ENCODE measurements at places on chromosomes 11 and 22.

- DNase-seq = no peak
These were observed 182.8 kb downstream of the KIRREL3 start for GRCh38 chr11:126817523-126818450.

- no peak for DNase-seq
These were observed 8.1 kb upstream of the PLAAT3 start for GRCh38 chr11:63622323-63622722.

DNA sequence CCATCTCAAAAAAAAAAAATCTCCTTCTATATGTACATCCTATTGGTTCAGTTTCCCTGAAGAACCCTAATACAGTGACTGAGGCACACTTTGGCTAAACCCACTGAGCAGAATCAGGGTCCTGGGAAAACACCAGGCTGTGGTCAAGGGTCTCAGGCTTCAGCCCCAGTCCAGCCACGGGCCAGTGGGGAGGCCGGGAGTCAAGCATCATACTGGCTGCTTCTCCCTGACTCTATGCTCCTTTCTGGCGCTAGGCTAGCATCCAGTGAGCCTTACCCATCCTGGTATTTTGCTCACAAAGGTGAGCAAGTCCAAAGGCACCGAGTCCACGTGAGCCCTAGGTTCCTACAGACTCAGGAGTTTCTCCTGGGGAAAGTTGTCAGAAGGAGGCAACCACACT, 752.5 kb downstream of the BRD1 start:
- DNase-seq = no peak

DNA sequence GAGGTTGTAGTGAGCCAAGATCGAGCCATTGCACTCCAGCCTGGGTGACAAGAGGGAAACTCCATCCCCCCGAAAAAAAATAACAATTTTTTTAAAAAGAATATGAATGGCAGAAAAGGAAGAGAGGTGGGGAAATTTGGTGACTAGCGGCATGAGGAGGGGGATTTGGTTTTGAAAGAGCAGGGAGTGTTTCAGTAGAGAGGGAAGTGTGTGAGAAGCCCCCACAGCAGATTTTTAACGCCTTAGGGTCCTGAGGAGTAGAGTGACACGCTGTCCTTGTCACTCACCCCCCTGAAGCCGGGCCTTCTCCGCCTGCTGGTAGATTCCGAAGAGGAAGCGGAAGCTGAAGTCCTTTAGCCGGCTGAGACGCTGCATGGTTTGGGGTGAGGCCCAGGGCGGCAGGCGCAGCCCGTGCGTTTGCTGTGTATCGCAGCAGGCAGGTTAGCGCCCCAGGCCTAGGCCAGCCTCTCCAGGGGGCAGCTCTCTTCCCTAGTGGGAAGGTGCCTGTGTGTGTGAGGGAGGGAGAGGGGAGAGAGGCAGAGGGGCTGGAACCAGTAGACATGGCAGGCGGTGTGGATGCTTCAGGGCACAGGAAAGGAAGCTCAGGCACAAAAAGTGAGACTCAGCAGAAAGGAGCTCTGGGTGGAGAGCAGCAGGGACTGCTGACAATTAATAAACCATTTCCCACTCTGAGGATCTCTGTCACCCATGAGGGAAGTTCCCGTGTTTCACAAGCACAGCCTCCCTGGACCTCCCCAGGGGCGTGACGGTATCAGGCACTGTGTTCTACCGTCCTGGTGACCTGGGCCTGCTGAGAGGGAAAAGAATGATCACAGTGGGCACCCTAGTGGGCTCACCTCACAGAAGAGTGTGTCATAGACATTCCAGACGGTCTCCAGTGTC, 3.9 kb downstream of the ACP2 start:
- no peak for DNase-seq

DNA sequence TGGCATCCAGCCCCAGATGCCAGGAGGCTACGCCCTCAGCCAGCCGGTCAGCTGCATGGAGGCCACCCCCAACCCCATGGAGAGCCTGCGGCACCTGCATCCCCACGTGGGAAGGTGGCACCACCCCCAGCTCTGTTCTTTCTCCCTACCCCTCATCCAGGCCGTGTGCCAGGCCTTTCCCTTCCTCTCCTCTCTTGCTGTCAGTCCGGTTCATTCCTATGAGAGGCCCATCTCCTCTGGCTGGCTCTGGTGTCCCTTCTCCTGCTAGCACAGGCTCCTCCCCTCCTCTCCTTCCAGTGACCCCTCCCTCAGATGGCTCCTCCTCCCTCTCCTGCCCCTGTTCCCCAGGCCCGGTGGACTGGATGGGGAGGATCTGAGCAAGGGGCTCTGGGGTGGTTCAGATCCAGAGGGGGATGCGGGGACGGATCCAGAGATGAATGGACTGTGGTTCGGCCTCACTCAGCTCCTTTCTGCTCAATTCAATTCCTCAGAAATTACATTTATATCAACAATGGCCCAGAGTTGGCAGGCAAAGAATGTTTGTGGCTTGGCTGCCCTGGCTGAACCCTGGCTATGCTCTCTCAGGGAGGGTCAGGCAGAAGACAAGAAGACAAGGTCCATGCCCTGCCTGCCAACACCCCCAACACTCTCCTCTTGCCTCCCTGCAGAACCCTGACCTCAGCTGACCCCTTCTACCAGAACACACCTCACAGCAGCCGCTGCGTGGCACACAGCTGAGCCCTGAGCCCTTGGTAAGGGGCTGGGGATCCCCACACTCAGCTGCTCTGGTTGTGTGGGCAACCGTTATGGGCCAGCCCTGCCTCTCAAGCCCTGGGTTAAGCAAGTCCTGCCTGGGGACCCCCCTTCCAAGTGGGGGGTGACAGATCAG, 18.5 kb upstream of the LRRC10B start:
- no peak for DNase-seq

DNA sequence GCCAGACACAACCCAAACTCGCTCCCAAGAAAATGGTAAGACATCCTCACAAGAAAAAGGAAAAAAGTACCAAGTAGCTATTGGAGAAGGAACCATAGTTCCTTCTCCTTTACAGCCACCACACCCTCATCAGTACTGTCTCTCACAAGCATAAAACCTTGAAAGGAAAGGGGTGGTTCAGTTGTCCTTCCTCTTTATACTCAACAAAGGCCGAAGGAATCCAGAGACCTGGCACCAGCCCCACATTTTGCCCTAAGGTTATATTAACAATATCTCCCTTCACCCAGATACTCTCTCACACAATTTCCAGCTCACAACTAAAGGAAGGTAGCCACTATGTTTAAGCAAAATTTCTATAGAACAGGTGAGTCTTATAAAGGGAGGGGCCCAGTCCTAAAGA, 8.5 kb downstream of the FHIP1B start:
- DNase-seq = no peak

DNA sequence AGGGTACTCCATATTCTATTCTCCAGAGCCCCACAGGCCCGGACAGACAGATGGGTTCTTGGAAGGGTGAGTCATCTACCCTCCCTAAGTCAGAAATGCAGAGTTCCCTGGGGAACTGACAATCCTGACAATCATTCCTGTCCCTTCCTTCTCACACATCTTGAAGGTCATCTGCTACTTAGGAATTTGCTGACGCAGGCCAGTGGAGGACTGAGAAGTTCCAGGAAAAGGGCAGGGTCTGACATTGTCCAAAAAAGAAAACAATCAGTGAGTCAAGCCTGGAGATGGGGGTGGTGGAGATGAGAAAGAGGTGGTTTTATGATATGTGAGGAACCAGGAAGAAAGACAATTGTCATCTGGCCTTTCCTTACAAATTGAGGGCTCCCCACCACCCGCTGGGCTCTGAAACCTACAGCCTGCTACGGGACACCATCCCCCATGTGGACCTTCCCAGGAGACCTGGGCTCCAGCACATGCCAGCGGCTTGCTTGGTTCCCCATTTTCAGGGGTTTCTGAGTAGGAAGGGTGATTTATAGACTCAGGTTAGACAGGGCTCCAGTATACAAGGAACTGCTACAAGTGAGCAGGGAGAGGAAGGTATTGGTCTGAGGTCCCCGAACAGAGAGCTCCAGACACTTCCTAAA, 12.9 kb downstream of the CD59 start:
- no peak for DNase-seq

DNA sequence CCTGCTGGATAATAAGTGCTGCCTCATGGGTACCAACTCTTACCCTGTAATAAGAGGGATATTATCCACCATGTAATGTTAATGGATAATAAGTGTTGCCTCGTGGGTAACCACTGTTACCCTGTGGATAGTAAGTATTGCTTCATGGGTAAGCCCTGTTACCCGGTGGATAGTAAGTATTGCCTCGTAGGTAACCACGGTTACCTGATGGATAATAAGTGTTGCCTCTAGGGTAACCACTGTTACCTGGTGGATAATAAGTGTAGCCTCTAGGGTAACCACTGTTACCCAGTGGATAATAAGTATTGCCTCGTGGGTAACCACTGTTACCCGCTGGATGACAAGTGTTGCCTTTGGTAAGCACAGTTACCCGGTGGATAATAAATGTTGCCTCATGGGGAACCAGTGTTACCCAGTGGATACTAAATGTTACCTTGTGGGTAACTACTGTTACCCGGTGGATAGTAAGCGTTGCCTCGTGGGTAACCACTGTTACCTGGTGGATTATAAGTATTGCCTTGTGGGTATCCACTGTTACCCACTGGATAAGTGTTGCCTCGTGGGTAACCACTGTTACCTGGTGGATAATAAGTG, 18.6 kb upstream of the NXPE4 start:
- DNase-seq = no peak

- DNase-seq = no peak
These were observed 76.9 kb downstream of the DKK3 start for GRCh38 chr11:11931461-11932055.

- DNase-seq = no peak
These were observed 6.6 kb downstream of the ARHGAP8 start for GRCh38 chr22:44759001-44759400.

DNA sequence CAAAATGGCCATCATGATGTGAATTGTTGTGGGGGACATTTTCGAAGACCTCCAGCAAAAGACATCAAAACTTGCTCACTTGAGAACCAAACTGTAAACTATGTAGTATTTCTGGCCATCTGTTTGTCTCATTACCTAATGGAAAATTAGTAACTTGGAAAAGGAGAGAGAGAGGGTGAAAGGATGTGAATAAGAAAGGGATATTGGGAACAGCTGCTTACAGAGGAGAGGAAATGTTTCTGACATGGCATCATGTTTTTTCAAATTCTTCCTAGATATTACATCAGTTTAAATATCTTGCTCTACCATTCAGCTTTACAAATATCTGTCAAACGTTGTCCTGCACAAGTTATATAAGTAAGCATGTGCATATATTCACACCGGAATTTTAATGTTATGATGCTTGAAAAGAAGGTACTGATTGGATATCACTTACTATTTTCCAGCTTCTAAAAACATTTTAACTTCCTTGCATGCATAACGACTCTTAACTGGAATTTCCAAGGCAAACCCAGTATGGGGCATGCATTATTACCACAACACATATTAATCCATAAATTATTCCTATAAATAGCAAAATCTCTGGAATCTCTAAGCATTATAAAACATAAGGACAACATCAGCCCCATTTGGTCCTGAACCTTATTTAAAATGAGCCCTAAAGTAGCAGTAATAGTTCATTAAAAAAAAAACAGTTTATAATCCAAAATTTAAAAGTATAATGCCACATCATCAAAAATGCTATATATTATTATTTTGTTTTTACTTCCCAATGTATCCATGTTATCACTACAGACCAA, 20.0 kb downstream of the GUCY1A2 start:
- DNase-seq = no peak

GRCh38 chr11:131744847-131745246, 374.4 kb downstream of the NTM start:
- no peak for DNase-seq

DNA sequence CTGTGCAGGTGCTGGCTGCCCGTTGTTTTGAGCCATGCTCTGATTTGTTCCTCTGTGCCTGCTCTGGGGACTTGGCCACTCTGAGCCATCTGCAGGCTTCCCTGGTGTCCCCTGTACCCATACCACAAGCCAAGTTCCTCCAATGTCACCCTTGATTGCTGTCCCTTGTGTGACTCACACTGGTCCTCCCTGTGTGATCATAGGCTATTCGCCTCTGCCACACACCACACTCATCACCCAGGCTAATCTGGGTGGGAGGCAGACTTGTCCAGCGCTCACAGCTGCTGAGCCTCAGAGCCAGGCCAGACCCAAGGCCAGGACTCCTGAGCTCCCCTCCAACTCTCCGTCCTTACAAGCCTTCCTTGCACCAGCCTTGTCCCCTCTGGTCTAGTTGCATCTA, 31.7 kb downstream of the IGF2 start:
- DNase-seq = no peak

DNA sequence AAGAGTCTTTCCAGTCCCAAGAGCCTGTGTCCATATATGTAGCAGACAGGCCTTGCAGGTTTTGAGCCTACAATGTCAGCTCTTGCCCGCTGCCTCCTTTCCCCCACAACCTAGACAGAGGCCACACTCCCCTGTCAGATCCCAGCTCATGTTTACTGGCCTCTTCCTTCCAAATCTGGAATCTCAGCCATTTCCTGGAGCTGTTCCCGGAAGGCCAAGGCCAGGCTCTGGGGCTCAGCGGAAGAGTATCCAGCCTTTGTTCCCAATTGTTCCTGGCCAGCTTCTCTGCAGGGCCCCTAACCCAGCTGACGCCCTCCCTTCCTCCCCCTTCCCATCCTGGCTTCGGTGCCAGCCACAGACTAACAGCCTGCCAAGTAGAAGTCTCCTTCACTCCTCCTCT, 1.0 kb upstream of the ROBO4 start:
- DNase-seq = peak; percentile 51

DNA sequence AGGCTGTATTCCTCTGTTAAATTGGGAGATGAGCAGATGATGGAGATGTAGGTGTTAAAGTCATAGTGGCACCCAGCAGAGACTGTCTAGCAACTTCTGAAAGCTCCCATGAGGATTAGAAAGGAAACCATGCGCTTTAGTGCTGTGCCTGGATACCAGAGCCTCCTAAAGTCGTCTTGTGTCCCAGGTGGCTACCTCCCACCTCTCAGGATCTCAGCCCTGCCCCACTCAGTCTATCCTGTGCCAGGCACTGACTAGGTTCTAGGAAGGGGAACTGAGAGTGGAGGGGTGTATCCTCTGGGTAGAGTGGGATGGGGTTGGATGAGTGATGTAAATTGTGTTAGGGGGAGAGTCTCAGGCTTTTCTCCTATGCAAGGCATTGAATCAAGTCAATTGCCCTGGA, 60.2 kb downstream of the KIAA1671 start:
- DNase-seq = no peak

DNA sequence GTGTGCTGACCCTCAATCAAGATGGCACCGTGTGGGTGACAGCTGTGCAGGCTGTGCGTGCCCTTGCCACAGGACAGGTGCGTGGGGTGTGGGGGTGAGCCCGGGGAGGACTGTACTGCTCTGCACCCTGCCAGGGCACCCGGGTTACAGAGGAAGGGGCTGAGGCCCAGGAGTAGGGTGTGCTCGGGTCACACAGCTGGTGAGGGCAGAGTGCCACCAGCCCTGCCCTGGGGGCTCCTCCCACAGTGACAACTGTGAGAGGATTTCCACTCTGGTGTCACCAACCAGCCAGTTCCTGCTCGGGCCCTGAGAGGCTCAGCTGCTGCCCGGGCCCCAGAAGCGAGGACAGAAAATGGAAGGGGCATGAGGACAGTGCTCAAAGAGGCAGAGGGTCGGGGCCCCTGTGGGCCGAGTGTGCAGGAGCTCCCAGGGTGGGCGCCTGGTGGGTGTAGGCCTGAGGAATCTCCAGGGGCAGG, 20.5 kb downstream of the TRMU start:
- DNase-seq = no peak
